GM12864 (cell line): ENCODE measurements at places on chromosomes 7 and 10.

DNA sequence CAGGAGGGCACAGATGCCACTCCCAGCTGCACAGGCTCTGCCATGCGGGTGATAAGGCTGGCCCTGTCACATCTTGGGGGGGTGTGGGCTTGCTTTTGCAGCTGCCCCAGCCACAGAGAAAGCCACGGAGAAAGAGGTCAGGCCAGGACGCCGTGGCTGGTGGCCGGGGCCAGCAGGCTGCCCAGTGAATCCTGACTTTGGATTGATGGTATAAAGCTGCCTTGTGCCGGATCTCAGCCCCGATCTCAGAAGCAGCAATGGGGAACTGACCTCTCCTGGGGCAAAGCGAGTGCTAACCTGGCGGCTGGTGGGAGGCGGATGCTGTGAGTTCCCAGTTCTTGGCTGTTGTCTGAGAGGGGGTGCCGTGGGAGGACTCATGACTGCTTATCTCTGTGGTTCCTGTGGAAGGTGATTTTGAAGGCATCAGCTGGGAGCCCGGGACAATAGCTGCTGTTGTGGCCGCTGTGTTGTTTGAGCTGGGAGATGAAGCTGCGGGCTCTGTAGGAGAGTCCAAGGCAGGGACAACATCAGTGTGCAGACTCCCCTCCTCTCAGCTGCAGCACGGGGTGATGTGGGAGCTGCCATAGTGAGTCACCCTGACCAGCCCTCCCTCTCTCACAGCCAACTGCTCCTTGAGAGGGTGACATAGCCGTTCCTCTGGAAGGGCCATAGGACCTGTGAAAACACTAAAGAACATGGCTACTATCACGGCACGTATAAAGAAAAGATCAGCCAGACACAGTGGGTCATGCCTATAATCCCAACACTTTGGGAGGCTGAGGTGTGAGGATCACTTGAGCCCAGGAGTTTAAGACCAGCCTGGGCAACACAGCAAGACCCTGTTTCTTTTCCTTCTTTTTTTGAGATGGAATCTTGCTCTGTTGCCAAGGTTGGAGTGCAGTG lies 17.0 kb downstream of the IL15RA start:
- no peak for DNase-seq

DNA sequence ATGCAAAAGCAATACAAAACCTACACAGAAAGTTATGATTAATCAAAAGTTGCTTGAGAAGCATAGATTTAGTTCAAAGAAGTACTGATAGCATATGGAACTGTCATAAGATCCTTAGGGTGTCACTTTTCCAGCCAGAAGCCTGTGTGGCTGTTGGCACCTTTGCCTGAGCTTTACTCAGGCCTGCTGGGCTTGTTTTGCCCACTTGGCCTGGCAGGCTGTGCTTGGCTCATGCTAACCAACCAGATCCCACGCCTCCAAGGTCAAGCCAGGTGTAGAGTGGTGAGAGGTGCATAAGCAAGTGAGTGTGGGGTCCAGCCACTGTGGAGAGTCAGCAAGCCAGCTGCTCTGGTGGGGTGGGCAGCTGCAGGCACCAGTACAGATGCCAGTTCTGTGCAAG lies 12.0 kb upstream of the LIPA start:
- no peak for DNase-seq

DNA sequence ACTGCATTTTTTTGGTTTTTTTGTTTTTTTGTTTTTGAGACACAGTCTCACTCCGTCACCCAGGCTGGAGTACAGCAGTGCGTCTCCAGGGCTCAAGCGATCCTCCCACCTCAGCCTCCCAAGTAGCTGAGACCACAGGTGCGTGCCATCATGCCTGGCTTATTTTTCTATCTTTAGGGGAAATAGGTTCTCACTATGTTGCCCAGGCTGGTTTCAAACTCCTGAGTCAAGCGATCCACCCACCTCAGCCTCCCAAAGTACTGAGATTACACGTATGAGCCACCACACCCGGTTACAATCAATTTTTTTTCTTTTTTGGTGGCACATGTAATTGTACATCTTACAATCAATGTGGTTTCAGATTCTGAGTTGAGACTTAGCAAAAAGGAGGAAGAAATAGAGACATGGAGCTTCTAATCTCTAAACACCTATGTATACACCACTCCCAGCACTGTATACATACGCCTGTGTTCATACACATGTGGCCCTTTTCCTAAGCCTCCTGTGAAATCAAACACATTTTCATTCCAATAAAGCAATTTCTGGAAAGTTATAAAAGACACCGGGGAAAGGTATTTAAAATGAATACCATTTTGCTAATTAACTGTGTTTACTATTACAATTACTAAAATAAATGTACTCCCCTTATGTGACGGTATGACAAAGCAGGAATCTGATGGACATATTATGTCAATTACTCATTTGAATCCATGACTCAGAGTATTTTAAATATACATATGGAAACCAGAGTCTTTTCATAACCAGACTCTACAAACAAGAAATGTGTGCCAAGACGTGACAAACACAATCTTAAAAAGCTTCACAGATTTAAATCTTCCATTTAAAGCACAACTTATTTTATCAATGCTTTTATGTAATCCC lies 40.9 kb downstream of the SMURF1 start:
- peak; percentile 21 for DNase-seq

DNA sequence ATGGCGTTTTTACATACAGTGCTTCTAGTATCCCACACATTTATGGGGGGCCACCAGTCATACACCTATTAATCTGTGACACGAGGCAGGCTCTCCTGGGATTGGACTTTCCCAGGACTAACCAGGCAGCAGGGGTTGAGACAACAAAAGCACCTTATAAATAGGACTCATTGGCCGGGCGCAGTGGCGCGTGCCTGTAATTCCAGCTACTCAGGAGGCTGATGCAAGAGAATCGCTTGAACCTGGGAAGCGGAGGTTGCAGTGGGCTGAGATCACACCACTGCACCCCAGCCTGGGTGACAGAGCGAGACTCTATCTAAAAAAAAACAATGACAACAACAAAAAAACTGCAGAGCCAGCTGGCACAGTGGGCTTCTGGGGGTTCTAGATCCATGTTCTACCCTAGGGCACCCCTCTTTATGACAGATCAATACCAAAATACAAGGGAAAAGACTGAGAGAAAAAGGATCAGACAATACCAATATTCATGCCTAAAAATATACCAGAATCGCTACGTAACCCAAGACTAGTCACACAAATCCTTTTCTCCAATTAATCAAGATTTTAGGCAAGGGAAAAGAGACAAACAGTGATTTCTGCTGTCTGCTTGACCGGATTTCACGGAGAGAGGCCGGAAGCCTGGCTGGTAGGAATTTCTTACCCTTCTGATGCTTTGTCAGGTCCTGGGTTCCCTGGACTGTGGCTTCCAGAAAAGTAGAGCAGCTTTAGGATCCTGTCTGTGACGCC lies 98.4 kb upstream of the CCNY start:
- DNase-seq, result no peak

DNA sequence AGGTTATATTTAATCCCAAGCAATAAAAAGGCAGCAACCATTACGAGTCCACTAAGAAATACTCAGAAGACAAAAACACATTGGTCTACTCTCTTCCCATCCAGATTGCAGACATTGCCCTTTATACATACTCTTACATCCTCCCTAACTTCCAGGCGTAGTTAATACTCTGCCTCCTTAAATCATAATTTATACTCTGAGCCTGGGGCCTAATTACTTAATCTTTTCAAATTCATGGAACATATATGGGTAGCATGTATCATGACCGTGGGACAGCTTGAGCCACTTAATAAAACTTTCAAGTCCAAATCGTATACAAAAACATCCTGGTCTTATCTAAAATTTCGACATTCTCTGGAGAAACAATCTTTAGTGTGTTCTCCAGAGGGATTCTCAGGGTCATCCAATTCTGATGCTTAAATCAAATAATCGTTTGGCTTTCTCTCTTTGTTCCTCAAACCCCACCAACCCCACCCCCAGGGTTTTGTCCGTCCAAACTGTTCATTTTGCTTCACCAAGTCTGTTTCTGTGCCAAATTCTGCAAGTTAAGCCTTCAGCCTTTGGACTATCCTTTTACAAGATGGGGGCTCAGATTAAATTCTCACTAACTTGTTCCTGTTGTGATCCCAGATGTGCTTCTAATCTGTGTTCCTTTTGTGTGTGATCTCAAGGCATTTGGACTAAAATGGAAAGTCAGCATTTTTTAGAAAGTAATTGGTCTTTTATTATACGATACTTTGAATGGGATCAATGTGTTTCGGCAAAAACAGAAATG lies 86.4 kb downstream of the ADAM12 start:
- DNase-seq, result no peak

- no peak for DNase-seq
Measured at GRCh38 chr7:124219681-124220080, 186.8 kb upstream of the TMEM229A start.

- no peak for DNase-seq
Measured at GRCh38 chr7:27113991-27114769, 11.7 kb upstream of the HOXA2 start.

- DNase-seq, result no peak
Measured at GRCh38 chr10:124198125-124198501, 104.7 kb upstream of the CHST15 start.

GRCh38 chr10:5573968-5574641 lies 49.3 kb downstream of the CALML3 start:
- no peak for DNase-seq

DNA sequence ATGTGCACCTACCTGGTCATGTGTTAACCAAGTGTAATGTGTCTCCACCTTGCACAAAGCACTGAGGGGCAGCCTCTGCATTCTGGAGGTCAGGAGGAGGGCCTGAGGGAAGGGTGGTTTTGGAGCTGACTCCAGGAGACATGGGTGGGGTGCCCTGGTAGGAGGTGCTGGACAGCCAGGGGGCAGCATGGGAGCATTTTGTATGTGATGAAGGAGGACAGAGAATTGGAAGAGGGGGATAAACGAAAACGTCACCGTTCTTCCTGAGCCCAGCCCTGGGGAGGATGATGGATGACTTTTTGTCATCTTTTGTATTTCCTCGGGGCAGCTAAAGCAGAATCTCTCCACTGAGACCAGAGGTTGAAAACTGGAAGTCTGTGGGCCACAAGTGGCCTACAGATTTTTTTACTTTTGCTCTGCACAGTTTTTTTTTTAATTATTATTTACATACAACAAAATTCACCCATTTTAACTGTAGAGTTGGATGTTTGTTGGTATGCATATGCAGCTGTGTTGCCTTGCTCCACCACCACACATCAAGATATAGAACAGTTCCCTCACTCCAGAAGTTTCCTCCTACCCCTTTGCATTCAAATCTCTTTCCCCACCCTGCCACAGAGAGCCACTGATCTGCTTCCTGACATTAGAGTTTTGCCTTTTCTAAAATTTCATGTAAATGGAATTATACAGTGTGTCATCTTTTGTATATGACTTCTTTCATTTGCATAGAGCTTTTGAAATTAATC lies 242.5 kb downstream of the VTI1A start:
- DNase-seq, result no peak

DNA sequence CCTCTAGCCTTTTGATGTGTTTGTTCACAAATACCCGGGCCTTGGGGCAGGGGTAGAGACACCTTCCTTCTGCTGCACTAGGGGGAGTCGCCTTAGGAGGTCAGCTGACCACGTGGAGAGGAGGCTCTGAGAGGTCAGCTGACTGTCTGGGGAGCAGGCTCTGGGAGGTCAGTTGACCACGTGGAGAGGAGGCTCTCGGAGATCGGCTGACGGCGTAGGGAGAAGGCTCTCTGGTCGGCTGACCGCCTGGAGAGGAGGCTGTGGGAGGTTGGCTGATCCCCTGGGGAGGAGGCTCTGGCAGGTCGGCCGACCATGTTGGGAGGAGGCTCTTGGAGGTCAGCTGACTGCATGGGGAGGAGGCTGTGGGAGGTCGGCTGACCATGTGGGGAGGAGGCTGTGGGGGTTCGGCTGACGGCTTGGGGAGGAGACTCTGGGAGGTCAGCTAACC lies 59.6 kb upstream of the LYZL1 start:
- DNase-seq, result no peak

DNA sequence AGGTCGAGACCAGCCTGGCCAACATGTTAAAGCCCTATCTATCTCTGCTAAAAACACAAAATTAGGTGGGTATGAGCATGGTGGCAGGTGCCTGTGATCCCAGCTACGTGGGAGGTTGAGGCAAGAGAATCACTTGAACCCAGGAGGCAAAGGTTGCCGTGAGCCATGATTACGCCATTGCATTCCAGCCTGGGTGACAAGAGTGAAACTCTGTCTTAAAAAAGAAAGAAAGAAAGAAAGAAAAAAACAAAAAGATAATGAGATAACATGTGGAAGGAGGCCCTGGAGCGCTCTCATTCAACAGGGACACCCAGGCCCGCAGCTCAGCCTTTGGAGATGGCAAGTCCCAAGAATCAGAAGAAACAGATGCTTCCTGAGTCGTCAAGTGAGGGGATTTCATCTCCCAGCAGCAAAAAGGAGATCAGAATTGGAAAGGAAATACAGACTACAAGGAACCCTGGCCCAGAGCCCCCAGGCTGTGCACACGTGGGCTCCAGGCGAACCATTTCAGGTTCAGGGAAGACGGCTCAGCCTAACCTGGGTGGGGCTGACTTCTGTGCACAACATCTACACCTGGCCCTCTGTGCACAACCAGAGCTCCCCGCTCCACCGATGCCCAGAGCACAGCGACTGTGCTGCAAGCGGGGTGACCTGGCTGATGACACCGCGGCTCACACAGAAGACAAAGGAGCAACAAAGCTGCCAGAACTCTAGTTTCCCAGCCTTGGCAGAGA lies 33.3 kb downstream of the GNA12 start:
- no peak for DNase-seq

- DNase-seq, result no peak
Measured at GRCh38 chr10:34156781-34157425, 658.2 kb downstream of the PARD3 start.

- no peak for DNase-seq
Measured at GRCh38 chr7:98266840-98267239, 14.6 kb upstream of the BRI3 start.

- DNase-seq, result no peak
Measured at GRCh38 chr10:22625516-22626290, 88.7 kb downstream of the PIP4K2A start.

- no peak for DNase-seq
Measured at GRCh38 chr10:118511711-118512110, 83.7 kb downstream of the PRLHR start.

GRCh38 chr7:47266131-47266706 lies 315.7 kb downstream of the TNS3 start:
- DNase-seq, result peak; percentile 13

- peak; percentile 49 for DNase-seq
Measured at GRCh38 chr10:95394161-95394880, 103.5 kb upstream of the PDLIM1 start.

- DNase-seq, result no peak
Measured at GRCh38 chr7:82110146-82110840, 333.3 kb downstream of the CACNA2D1 start.
